ENCODE measurements at places on chromosomes 2 and 18.

- DNase-seq, result peak; percentile 72
Observed at GRCh38 chr2:127659408-127660290, 13.7 kb downstream of the GPR17 start.

DNA sequence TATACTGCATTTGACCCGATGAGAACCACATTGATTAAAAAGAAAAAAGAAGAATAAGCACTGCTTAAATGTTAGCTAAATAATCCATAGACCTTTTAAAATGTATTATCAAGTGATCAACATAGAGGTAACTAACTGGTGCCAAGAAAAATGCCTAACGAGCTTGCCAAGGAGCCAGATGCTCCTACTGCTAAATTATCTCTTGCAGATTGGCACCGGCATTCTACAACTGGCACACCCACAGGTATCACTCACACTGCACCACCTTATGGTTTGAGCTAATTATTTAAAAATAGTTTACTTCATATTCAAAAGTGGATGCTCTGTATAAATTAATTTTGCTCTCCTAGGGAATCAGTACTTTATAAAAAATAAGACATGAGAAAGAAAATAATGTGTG, 341.6 kb upstream of the CDH7 start:
- DNase-seq, result no peak

DNA sequence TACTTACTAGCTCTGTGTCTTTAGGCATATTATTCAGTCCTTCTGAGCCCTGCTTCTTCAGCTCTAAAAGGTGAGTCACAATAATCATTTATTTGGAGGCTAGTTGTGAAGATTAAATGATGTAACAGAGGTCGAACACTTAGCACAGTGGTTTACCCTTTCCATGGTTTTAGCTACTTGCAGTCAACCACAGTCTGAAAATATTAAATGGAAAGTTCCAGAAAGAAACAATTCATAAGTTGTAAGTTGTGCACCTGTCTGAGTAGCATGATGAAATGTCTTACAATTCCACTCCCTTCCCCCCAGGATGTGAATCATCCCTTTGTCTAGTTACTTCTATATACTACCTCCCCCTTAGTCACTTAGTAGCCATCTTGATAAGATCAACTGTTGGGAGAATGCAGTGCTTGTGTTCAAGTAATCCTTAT, 217.6 kb upstream of the THUMPD2 start:
- peak; percentile 64 for DNase-seq

GRCh38 chr2:151708788-151709187, 25.5 kb downstream of the NEB start:
- no peak for DNase-seq

GRCh38 chr18:79878741-79879378, 72.6 kb downstream of the SLC66A2 start:
- no peak for DNase-seq

DNA sequence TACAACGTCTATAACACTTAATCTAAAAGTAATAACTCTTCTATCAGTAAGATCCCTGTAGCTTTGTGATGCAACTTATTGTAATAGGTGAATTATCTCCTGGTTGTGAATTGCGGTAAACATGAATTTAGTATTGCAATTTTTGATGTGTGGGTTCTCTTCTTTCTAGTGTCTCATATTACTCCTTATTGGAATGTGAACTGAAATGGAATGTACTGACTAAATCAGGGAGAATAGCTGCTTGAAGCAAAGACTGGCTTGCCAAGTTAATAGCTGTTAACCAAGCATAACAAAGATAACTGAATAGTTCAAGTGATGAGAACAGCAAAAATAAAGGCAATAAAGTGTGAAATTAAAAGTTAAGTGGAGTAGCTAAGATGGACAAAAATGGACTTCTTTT, 60.5 kb upstream of the TFPI start:
- DNase-seq, result no peak

DNA sequence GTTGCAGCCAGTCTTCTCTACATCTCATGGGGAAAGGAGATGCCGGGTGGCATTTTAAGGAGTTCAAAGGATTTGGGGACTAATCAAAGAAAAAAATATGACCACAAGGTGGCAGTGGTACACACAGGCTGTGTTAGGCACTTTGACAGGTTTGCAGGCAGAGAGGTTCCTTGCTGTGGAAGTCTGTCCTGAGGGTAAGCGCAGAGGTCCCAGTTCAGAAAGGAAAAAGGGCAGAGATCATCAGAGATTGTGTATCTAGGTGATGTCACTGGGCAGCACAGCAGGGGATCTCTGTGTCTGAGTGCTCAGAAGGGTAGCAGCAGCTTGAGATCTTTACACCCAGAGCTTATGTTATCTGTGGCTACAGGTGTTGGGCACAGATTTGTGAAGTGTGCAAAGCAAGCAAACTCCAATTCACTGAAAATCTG, 231.4 kb downstream of the LRRTM1 start:
- DNase-seq, result peak; percentile 0

DNA sequence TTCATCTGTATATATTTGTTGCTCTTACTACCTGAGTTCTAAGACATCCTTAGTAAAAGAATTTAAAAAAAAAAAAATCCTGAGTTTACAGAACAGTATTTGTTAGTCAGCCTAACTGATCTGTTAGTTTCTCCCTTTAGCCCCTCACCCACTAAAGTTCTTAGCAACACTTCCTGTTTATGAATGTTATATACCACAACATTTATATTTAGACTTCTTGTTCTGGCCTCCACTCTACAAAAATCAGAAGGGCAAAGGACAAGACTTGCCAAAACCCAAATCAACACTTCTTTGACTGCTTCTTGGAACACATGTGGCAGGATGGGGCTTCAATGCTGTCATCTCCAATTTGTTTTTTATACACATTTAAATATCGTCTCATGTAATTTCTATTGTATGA, 71.1 kb downstream of the MGAT5 start:
- peak; percentile 46 for DNase-seq

DNA sequence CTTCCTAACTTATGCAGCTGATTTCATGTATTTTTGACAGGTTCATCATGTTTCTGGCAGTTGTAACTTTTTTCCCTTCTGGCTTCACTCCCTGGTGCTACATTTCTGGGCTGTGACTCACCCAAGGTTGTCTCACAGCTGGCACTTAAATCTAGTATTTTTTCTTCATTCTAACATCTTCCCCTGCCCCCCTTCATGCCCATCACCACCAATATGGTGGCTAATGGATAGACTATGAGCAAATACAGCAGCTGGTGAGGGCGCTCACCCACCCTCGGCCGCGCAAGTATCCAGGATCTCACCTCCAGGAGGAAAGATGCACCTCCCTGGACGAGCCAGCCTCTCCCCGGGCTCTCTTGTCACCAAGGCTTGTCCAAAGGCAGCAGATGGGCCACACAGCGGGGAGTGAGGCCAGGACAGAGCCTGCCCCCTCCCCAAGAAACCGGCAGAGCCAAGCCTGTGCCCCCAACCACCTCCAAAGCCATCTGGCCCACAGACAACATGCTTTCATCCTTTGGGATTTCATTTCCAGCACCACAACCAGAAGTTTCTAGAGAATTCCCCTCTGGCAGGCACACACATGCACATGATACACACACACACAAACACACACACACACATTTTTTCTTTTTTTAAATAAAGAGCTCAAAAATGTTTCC, 39.1 kb downstream of the ATOH8 start:
- DNase-seq, result no peak

DNA sequence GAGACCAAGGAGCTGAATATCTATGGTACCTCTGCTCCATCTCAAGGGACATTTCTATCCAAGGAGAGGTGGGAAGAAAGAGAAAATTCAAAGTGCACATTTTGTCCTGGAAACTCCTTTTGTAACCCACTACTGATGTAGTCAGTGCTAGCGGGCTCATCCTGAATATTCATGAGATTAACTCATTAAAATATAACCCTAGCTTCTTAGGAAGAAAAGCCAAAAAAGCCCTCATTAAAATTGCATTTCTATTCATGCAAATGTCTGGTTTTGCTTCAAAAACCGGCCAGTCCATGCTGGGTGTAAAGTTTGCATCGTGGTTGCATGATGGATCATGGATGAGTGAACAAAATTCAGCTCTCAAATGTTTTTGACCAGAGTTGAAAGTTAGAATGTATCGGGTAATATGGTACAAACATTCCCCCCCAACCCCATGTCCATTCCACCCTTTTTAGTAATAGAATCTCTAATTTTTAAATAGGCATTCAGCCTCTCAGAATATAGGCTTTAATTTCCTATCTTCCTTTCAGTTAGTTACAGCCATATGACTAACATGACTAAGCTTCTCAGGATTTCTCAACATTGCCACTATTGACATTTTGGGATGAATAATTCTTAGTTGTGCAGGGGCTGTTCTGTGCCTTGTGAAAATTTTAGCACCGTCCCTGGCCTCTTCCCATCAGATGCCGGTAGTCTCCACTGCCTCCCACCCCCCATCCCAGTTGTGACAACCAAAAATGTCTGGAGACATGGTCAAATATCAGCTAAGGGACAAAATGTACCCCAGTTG, 104.2 kb upstream of the RND3 start:
- no peak for DNase-seq

- DNase-seq, result no peak
Observed at GRCh38 chr2:15275346-15275745, 285.8 kb downstream of the NBAS start.

GRCh38 chr18:6729247-6730091, at the start of gene ARHGAP28:
ARHGAP28 (plus strand) TSS chr18:6729716; CDS start chr18:6729822, 106 bp downstream.
- no peak for DNase-seq

GRCh38 chr2:114373591-114373990, 68.8 kb upstream of the DPP10 start:
- no peak for DNase-seq

GRCh38 chr2:176508984-176509740, 239.9 kb downstream of the MTX2 start:
- no peak for DNase-seq

DNA sequence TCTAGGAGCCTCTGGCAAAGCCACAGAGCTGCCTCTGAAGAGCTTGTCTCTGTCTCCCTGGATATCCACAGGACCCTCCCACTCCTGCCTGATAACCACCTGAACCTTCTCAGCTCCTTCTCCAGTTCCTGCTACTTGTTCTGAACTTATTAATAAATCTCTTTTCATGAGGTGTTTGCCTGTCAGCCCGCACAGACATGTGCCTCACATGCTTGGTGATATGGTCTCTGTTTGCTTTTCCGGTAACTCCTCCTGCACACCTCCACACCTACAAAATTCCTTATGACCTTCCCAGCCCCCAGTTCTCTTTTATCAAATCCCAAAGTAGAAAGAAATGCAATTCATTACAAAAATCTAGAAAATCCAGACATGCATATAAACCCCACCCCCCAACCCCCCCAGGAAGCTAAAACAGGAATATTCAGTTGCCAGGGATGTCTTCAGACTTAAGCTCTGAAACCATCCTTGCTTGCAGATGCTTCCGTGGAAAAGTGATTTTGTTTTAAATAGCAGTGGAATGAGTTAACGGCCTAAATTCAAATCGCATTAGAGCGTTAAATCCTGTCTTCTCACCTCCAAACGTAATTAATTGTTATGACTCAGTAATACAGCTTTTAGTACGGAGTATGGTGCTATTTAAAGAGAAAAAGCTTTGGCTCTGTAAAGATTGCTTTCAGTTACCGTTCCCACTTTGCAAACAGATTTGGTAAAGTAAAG, 2.1 kb upstream of the PID1 start:
- no peak for DNase-seq

- DNase-seq, result no peak
Observed at GRCh38 chr2:104850361-104851290, 3.3 kb upstream of the POU3F3 start.

GRCh38 chr18:51614967-51615571, 417.6 kb upstream of the MEX3C start:
- DNase-seq, result no peak

- DNase-seq, result peak; percentile 57
Observed at GRCh38 chr2:173355132-173355865, 627 bp downstream of the CDCA7 start.

- DNase-seq, result peak; percentile 10
Observed at GRCh38 chr2:64352292-64352691, 101.7 kb upstream of the LGALSL start.

DNA sequence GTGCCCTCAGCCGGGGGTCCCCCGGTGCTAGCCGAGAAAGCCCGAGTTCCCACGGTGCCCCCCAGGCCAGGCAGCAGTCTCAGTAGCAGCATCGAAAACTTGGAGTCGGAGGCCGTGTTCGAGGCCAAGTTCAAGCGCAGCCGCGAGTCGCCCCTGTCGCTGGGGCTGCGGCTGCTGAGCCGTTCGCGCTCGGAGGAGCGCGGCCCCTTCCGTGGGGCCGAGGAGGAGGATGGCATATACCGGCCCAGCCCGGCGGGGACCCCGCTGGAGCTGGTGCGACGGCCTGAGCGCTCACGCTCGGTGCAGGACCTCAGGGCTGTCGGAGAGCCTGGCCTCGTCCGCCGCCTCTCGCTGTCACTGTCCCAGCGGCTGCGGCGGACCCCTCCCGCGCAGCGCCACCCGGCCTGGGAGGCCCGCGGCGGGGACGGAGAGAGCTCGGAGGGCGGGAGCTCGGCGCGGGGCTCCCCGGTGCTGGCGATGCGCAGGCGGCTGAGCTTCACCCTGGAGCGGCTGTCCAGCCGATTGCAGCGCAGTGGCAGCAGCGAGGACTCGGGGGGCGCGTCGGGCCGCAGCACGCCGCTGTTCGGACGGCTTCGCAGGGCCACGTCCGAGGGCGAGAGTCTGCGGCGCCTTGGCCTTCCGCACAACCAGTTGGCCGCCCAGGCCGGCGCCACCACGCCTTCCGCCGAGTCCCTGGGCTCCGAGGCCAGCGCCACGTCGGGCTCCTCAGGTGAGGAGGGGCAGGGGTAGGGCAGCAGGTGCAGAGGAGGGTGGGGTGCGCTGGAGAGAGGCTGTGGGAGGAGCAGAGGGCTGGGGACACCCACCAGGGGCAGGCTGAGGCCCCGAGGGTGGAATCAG, 14.1 kb upstream of the GMPPA start:
- DNase-seq, result no peak

GRCh38 chr2:42827647-42828486, 35.5 kb upstream of the HAAO start:
- peak; percentile 69 for DNase-seq

DNA sequence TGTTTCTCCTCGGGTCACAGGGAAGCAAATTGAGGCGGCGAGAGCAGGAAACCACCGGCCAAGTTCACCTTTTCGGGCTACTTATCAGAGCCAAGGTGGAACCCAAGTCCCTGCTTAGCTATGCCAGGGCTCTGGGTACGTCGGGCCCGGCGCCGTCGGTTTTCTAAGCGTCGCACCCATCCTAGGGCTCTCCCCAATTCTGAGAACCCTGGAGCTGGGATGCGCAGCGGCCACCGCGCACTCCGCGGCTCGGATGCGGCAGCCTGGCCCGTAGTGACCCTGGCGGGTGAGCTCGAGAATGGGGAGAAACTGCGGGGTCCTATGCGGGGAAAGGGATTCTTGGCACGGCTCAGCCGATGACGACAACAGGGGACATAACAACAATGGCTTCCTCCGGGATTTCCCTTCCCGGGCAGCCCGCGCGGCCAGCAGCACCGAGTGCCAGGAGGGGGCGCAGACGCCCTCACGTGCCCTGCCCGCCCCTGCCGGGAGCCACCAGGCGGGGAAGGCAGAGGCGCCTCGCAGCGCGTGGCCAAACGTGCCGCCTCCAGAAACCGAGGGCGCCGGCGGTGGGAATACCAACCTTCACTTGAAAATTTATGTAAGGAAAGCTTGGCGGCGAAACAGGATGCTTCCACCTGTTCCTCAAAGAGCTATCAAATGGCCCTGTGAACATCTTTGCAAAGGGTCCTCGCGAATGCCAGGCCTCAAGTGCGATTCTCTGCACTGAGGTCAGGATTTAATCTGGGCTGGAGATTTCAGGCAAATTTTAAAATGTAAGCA, 2.1 kb upstream of the SLC30A3 start:
- DNase-seq, result peak; percentile 33

GRCh38 chr18:13136904-13137669, 81.5 kb upstream of the LDLRAD4 start:
- DNase-seq, result peak; percentile 4

Measured in MV-4-11 (cell line).